H1 (cell line): ENCODE measurements at places on chromosomes 2 and 18. TPM values are rescaled to one million over a fixed set of nuclear protein-coding genes. Genes with fewer than 3 reads are reported as not detected.

The TACR1 gene
- 0.19 and 0.37 TPM in 2 replicates for total RNA-seq

The EMILIN1 gene
- total RNA-seq: 2.9 and 3.0 TPM in 2 replicates

The FSHR gene
- total RNA-seq: not detected in 2 replicates

The ACYP2 gene
- total RNA-seq: 3.4 and 4.4 TPM in 2 replicates

The TUBA4B gene
- total RNA-seq: 0.24 TPM in 1 of 2 replicates, not detected in the other

The KANSL3 gene
- total RNA-seq: 31.4 and 32.6 TPM in 2 replicates

The POTEJ gene
- total RNA-seq: not detected in 2 replicates

The ACMSD gene
- not detected in 2 replicates for total RNA-seq

The ICOS gene
- total RNA-seq: not detected in 2 replicates

The RGPD3 gene
- total RNA-seq: 0.17 TPM in 1 of 2 replicates, not detected in the other

The HOXD8 gene
- total RNA-seq: not detected in 2 replicates

The ELOA2 gene
- not detected in 2 replicates for total RNA-seq

The IMP4 gene
- 93.7 and 96.8 TPM in 2 replicates for total RNA-seq

The SMAD4 gene
- total RNA-seq: 134 and 139 TPM in 2 replicates

The VWA3B gene
- total RNA-seq: not detected in 2 replicates

The CCDC121 gene
- 1.5 and 2.0 TPM in 2 replicates for total RNA-seq

The ARHGAP28 gene
- 14.4 and 15.4 TPM in 2 replicates for total RNA-seq

The PIEZO2 gene
- total RNA-seq: 14.7 and 16.5 TPM in 2 replicates

The ADCYAP1 gene
- total RNA-seq: not detected in 2 replicates

The SCYGR6 gene
- total RNA-seq: not detected in 2 replicates

The SLC8A1 gene
- 3.2 and 3.6 TPM in 2 replicates for total RNA-seq

The CAMKMT gene
- total RNA-seq: 18.6 and 22.4 TPM in 2 replicates

The ANO7 gene
- 6.5 and 6.9 TPM in 2 replicates for total RNA-seq

The DHRS9 gene
- total RNA-seq: not detected in 2 replicates

The COLEC11 gene
- total RNA-seq: 0.25 and 0.47 TPM in 2 replicates
